Fibroblast of skin of abdomen (primary cell): ENCODE measurements at places on chromosomes 1 and 21.
A peak's percentile ranks its signal among the peaks of the same experiment; 100 is the strongest.

DNA sequence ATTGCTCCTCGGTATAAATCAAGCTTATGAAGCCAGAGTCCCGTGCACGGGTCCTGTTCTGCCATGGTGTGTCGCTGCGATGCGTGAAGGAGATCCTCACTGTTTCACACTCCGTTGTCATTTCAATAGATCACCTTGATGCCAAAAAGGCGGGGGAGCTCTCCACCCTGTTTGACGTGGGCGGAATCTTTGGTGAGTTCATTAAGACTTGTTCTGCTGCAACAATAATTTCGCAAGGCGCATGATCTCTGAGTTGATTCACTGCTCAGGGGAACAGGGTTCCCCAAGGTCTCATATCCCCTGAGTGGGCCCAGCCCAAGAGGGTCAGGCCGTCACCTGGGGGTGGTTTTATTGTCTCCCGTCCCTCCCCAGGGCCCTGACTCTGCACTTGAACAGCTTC, 50.0 kb downstream of the SLC37A1 start:
- DNase-seq = no peak

- DNase-seq = no peak
These were observed 28.5 kb downstream of the ACOT7 start for GRCh38 chr1:6365047-6365446.

DNA sequence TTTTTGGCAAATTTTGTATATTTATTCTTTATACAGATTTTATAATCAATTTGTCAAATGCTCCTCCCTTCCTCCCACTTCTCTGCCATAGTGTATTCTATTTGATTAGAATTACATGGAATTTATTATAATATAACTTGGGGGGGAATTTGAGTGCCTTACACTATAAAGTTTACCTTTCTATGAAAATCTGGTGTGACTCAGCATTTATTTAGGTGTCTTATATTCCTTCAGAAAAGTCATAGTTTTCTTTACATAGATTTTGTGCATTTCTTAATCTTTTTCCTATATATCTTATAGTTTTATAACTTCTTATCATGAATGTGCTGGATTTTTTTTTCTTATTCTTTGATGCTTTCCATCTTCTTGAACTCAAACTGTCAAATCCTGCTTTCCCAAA, 21.3 kb downstream of the FASLG start:
- no peak for DNase-seq

GRCh38 chr1:112689842-112690237, 15.4 kb downstream of the MOV10 start:
- no peak for DNase-seq

GRCh38 chr1:2882966-2883696, 81.6 kb upstream of the TTC34 start:
- no peak for DNase-seq

- no peak for DNase-seq
These were observed 122.6 kb upstream of the CHRM3 start for GRCh38 chr1:239263801-239264200.

DNA sequence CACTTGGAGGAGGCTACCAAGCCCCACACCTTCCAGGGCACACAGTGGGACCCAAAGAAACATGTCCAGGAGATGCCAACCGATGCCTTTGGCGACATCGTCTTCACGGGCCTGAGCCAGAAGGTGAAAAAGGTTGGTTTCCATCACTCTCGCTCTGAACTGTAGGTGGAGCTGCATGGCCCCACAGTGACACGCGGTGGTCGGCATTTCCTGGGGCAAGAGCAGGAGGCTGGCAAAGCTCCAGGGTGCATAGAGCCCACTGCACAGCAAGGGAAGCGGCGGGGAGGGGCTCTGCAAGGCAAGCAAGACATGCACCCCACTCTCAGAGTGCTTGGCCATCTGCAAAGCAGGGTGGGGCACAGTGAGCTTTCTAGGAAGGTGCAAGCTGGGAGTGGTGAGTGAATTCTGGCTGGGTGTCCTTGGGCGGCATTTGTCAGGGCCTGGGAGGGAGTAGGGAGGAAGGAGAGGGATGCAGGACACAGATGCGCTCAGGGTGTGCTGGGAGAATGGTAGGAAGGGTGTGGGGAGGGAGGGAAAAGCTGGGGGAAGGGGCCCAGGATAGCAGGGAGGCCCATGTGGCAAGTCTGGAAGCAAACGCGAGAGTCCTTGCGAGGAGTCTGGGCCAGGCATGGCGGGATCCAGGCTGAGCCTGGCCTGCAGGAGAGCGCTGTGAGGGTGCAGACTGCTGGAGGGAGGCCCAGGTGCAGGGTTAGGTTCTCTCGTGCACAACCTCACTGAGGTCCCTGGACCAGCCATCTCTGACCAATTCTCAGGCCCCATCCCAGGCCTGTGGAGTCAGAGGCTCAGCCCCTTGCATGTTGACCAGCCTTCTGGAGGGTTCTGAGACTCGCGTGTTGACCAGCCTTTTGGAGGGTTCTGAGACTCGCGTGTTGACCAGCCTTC, 11.0 kb downstream of the TRPM2 start:
- DNase-seq = no peak

GRCh38 chr1:12251442-12251841, 21.6 kb downstream of the VPS13D start:
- peak; percentile 17 for DNase-seq

- DNase-seq = no peak
These were observed 168.8 kb downstream of the GALNT2 start for GRCh38 chr1:230235876-230236275.

DNA sequence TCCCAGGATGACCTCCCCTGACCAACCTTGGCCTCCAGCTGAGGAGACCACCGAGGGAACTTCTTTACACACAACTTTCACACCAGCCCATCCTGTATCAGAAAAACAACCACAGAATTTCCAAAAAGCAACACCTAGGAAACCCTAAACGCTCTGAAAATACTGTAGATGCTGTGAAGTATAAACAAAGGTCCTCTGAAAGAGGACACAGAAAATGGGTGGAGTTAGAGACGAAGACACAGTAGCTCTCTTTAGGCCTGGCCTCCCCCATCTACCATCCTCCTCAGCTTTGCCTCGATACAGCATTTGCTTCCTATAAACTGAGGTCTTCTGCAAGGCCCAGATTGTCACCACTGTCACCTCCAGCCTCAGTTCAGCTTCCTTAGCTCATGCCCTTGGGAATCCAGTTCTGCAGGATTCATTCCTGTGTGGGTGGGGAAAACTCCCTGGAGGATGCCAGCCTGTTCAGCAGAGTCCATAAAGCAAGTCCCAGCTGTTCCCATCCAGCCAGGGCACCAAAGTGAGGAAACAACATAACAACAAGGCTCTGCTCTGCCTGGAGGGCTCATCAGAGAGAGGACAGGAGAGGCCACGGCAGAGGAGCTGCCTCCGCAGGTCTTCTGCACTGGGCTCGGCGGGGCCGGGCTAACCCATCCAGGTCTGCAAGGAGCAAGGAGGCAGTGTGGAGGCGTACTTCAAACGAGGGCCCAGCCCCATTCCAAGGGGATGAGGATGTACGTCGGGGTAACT, 15.0 kb downstream of the PIK3C2B start:
- DNase-seq = no peak

- no peak for DNase-seq
These were observed 117.3 kb downstream of the UCHL5 start for GRCh38 chr1:192941722-192942411.

DNA sequence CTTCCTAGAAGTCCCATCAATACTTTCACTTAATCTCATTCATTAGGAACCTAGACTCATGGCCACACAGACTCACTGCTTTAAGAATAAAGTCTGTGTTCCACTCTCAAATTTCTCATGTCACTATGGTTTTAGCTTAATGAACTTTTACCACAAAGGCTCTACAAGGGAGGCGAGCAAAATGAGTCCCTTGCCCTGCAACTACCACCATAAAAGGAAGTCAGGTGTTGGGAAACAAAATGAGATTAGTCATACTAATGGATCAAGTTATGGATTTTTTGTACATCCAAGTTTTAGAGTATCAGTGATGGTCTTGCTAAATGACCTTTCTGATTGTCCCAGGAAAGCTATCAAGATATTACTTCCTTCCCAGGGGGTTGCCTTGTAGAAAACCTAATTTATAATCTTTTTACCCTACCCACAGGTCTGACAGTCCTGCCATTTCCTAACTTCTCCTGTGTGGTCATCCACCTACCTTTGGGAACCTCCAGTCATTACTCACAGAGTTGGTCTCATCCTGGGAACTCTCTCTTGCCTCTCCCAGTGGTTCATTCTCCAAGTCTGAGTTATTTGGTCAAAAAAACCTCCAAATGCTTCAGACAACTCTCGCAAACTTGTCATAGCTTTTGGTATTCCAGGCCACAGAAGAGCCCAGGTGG, 51.8 kb upstream of the SLC16A1 start:
- no peak for DNase-seq

DNA sequence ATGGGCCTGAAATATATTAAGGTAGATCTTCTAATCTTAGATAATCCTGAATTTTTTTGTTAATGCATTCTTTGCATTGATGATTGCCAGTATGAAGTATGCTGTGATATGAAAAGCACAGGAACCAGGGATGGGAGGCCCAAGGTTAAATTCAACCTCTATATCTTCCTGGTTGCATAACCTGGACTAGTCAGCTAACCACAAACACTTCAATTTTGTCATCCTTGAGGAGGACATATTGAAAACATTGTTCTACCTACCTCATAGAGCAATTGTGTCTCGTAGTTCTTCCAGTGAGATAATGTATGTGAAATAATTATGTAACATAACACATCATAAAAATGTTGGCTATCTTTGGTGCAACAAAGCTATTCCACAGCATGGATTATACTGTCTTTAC, 25.6 kb downstream of the PDC start:
- DNase-seq = peak; percentile 33

- no peak for DNase-seq
These were observed 184.5 kb upstream of the TMPRSS15 start for GRCh38 chr21:18588001-18588662.

GRCh38 chr1:71393301-71393700, 312.5 kb upstream of the ZRANB2 start:
- no peak for DNase-seq

DNA sequence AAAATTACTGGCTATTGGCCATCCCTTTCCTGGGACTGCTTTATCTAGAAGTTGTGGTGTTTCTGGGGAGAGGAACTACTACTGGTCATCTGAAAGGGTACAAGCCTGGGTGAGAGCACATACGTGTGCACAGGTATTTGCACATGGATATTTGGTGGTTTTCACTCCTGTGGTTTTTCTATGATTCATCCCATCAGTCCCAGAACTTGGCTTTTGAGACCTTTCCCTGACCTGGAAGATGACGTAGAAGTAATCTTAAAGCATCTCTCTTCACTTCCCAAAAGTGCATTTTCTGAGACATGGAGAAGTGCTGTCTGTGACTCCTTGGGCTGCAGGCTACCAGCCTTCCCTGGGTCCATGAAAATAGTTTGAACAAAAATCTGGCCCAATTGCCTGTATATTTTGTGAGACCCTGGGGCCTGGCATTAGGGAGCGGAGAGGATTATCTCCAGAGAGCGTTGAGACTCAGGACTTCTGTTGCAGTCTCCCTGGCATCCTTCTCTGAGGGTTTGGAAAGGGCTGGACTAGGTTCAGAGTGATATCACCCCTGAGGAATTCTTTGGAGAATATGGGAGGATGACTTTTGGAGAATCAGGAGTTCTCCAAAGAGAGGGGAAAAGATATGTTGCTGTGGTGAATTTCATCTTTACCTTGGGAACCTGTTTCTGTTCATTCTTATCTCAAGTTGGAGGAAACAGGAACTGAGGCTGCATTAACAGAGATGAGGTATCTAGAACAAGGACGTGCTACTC, 130.8 kb downstream of the NOS1AP start:
- DNase-seq = no peak

DNA sequence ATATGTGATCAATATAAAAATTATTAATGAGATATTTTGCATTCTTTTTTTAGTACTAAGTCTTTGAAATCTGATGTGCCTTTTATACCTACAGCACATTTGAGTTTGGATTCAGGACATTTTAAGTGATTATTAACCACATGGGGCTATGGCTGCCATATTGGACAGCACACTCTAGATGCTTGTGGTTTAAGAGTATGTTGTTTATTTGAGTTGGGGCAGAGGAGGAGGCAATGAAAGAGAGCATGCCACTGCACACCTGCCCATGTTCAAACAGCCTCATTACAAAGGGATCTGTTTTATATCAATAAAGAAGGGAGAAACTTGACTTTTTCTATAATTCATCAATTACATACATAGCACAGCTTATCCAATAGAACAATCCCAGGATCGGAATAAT, 99.4 kb upstream of the EDEM3 start:
- DNase-seq = no peak

GRCh38 chr1:169325117-169325516, 42.5 kb downstream of the NME7 start:
- DNase-seq = no peak

- peak; percentile 99 for DNase-seq
These were observed 19.8 kb upstream of the UAP1 start for GRCh38 chr1:162541619-162542141.

GRCh38 chr1:153629971-153630370, 1.7 kb downstream of the S100A1 start:
- DNase-seq = no peak

- DNase-seq = no peak
These were observed 4.1 kb upstream of the PTPN7 start for GRCh38 chr1:202164271-202165037.

DNA sequence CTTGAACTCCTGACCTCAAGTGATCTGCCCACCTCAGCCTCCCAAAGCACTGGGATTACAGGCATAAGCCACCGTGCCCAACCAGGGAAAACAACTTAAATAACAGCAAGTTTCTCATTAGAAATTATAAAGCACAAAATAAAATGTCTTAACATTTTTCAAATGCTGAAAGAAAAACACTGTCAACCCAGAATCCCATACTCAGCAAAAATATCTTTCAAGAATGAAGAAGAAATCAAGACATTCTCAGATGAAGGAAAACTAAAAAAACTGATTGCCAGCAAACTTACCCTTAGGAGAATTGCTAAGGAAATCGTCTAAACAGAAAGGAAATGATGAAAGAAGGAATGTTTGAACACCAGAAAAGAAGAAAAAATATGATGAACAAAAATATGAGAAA, 191.1 kb upstream of the NR5A2 start:
- no peak for DNase-seq

DNA sequence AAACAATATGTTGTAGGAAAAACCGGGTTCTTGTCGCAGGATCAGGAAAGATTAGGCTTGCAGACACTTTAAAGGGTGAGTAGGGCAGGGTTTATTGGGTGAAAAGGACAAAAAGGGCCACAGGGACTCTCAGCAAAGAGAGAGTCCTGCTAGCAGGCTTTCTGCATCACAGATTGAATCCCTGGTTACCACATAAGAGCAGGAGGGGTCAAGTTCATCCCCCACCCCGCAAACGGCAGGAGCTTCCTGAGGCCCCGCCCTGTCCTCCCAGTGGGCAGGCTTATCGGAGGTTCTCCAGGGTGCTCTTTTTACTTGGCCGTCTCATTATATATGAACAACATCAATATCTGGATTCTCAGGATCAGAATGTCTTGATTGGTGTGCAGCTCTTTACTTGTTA, 47.7 kb downstream of the SYCP1 start:
- no peak for DNase-seq

GRCh38 chr1:244012202-244012601, 38.9 kb upstream of the ZBTB18 start:
- DNase-seq = peak; percentile 51
